NCI-H146 (cell line): ENCODE measurements at places on chromosomes 12 and 14.
A peak's percentile ranks its signal among the peaks of the same experiment; 100 is the strongest.

GRCh38 chr14:105178069-105178867 lies 2.8 kb downstream of the NUDT14 start:
- no peak for DNase-seq

GRCh38 chr12:19712041-19712440 lies 272.7 kb downstream of the AEBP2 start:
- no peak for DNase-seq

- DNase-seq = no peak
Measured at GRCh38 chr12:66587912-66588311, 91.0 kb downstream of the GRIP1 start.

- peak; percentile 19 for DNase-seq
Measured at GRCh38 chr14:90495357-90496276, 98.8 kb downstream of the CALM1 start.

GRCh38 chr12:68403296-68403695 lies 71.1 kb upstream of the MDM1 start:
- DNase-seq = no peak

- no peak for DNase-seq
Measured at GRCh38 chr14:32263939-32264567, 61.0 kb upstream of the RNU6-8 start.

- DNase-seq = no peak
Measured at GRCh38 chr12:89264837-89265236, 87.5 kb downstream of the DUSP6 start.
